ENCODE measurements at places on chromosomes 3 and 15.

- no peak for DNase-seq
These were observed 32.5 kb downstream of the ITPR1 start for GRCh38 chr3:4525560-4526223.

- DNase-seq, result no peak
These were observed 25.5 kb upstream of the FRMD4B start for GRCh38 chr3:69411346-69411745.

DNA sequence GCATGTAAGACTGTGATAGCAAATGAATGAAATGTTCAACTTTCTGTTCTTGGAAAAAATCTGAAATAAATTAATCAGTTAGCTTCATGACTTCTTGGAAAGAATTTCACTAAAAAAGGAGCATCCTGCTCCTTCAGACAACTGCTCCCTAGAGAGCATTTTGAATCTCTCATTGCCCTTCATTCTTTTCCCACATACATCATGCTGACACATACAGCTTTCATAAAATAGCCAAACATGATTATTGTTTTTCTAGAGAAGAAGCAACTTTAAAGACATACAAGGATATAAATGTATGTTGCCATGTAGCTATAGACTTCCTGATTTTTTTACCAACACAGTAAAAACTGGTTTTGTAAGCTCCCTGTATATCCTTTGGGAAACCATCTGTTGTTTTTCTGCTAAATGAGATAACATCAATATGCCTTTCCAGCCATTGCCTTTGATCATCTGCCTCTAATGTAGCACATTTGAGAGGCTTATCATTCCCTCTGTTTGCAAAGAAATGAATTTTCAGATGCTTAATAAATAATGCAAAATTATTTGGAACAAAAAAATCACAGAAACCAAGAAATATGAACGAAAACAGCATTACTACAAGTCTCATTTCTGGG, 248.2 kb upstream of the GPR149 start:
- no peak for DNase-seq

DNA sequence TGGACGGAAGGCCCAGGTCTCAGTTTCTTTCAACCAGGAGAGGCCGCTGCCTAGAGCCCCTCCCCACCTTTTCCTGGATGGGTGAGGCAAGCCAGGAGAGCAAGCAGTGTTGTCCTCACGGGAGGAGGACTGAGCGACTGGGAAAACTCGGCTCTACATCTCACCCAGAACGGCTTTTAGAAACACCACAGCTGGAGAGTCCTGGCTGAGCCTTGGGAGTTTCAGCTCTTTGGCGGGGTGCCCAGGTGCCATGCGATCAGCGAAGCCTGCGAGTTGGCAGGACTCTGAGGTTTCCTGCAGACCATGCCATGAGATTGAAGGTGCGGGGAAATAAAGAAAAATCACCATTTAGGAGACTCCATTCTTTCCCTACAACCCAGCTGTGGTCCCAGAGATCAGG, 26.0 kb downstream of the PPCDC start:
- no peak for DNase-seq

DNA sequence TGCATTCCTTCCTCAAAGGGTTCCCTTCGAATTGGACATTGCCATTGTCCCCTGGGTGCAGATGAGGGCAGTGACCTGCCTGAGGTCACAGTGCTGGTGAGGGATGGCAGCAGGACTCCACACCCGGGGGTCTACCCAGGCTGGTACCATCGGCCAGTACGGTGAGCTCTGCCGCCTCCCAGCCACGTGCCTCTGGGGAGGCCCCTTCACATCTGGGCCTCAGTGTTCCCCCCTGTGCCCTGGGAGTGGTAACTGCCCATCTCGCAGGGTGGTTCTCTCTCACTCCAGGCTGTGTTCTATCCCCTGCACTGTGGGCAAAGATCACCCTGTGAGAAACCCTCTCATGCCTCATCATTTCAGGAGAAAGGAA, 99.4 kb upstream of the IQSEC1 start:
- DNase-seq, result no peak

DNA sequence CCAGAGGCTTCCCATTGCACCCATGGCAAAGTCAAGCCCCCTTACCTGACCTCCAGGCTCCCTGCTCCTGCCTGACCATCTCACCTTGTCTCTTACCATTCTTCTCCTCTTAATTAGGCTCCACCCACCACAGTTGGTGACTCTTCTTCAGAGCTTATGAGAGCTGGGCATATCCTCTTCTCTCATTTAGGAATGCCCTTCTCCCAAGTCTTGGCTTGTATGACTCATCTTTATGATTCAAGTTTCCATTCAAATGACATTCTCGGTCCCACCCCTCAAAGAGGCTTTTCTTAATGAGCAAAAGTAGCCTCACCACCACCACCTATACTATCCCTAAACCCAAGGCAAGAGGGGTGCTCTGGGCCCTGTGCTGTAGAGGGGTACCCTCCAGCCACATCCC, 55.3 kb upstream of the NUDT16 start:
- no peak for DNase-seq

GRCh38 chr3:17542591-17542990, 199.8 kb downstream of the TBC1D5 start:
- DNase-seq, result no peak

GRCh38 chr3:128145279-128145678, 8.0 kb upstream of the EEFSEC start:
- peak; percentile 61 for DNase-seq

- DNase-seq, result no peak
These were observed 54.7 kb downstream of the ETV5 start for GRCh38 chr3:186053954-186054791.

- DNase-seq, result no peak
These were observed 41.4 kb downstream of the TMEM108 start for GRCh38 chr3:133079621-133080020.

- no peak for DNase-seq
These were observed 2.5 kb downstream of the CFAP92 start for GRCh38 chr3:128991355-128991895.

GRCh38 chr3:82342521-82342920, 581.1 kb upstream of the GBE1 start:
- no peak for DNase-seq

GRCh38 chr3:93906245-93906644, 67.5 kb downstream of the PROS1 start:
- no peak for DNase-seq

- DNase-seq, result no peak
These were observed 15.2 kb upstream of the GBE1 start for GRCh38 chr3:81776643-81777042.

DNA sequence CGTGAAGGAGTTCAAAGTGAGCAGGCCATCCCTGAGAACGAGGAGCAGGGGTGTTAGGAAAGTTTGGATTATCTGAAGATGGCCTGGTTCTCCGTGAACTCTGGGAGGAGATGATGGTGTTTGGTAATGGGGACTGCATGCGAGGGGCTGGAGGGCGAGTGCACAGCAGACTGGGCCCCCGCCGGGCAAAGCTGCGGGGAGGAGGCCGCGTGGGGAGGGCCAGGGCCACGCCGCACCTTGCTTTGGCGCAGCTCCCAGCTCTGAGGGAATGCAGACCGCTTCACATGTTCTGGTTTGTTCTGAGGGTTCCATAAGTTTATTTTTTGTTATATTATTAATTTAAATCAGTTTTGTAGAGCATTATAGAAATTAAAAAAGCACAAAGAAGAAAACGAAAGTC, 22.2 kb downstream of the SLC6A1 start:
- no peak for DNase-seq

DNA sequence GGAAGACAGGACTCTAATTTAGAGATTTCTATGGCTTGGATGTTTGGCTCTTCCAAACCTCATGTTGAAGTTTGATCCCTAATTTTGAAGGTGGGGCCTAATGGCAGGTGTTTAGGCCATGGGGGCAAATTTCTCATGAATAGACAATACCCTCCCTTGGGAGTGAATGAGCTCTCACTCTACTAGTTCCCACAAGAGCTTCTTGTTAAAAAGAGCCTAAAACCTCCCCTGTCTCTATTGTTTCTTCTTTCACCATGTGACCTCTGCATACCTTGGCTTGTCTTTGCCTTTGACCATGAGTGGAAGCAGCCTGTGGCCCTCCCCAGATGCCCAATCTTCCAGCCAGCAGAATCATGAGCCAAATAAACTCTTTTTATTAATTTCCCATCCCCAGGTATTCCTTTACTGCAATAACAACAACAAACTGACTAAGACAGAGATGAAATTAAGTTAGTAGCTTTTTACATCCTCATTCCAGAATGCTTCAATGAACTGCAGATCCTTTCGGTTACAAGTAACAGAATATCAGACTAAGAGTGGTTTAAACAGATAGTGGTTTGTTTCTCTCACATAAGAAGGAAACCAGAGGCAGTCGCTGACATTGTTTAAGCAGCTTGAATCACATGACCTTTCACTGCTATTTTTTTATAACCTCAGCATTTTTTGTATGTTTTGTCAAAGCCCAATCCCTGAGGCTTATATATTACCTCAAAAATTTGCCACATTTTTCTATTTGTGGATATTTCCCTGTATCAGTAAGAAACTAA, 1013.3 kb upstream of the SEMA6D start:
- no peak for DNase-seq

DNA sequence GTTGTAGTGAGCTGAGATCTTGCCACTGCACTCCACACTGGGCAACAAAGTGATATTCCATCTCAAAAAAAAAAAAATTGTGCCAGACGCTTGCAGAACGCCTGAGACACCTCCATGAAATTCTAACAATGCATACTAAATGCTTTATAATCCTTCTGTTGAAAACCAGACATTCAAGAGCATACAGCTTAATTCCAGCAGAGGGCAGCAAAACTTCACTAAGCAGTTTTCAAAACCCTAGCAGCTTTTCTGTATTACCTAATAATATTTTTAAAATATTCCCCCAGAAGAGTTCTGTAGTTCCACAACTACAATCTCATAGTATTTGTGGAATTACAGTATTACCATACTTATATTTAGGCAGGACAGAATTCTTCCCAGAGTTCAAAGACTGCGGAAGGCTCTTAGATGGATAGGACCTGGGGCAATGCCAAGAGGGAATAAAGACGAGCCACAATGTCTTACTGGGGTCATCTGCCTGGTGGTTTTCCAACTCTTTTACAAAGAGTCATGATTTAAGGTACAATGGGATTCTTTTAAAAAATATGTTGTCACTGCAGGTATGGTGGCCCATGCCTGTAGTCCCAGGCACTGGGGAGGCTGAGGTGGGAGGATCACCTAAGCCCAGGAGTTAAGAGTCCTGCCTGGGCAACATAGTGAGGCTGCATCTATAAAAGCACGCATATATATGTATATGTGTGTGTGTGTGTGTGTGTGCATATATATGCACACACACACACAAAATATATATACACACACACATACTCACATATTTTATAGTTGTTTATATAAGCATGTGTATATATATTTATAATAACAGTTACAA, 19.6 kb upstream of the TASOR start:
- peak; percentile 66 for DNase-seq

GRCh38 chr3:63479661-63480035, 172.8 kb upstream of the SNTN start:
- no peak for DNase-seq

DNA sequence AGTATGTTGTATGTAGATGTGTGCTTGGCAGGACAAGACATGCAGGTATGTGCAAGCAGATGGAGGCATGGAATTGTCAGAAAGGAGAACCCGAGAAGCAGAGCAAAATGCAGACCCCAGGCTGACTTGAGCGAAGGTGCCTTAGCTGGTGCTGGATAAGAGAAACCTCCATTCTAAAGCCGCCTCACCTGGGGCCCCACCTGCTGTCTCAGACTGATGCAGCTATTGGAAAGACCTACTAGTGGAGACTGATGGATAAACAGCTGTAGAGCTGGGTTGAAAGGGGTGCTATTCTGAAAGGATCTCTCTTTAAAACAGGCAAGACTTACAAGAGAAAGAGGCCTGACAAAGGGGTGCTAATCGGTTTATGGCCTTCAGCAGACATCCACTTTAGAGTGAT, 86.2 kb downstream of the EPHB1 start:
- DNase-seq, result no peak

- DNase-seq, result peak; percentile 60
These were observed 2.6 kb upstream of the FOXP1 start for GRCh38 chr3:71585887-71586809.

DNA sequence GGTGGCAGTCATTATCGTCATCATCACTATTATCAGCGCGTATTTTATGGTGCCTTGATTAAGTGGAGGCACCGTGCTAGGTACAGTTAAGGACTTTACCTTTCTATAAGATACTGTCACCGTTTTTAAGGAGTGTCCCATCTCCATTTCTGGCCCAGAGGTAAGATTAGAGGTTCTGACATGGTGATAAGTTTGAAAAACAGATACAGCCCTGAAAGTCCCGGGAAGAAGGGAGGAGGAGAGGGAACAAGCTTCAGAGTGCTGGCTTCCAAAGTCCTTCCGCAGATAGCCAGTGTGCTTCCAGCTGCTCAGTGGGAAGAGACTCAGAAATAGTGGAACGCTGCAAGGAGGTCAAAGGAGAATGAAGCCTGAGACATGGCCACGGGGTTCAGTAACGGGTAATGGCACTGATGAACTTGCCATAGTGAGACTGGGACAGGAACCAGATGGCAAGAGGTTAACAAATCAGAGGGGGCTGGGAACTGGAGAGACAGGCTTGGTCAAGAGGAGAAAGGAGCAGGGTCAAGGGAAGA, 9.1 kb upstream of the TM4SF4 start:
- no peak for DNase-seq

DNA sequence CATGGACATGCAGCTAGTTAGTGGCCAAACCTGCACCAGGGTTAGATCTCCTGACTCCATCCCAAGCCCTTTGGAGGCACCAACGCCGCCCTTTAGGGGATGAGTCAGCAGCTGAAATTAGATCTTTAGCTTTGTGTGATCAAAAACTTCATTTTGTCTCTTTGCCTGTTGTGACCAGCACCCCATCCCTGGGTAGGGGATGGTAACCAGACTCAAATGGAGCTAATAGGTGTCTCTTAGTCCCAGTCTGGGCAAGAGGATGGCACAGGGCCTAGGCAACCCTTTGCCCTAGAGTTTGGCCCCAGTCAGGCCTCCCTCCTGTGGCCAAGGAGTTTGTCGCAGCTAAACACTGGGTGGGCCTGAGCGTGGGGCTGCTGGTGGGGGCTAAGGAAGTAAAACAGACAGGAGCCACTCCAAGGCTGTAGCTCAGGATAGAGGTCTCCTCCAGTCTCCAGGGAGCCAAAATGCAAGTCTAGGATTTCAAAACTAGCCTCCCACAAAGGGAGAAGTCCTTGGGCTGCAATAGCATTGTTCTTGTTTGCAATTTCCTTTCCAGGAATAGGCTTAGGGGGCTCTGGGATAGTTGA, 105.1 kb downstream of the CPN2 start:
- DNase-seq, result peak; percentile 43

GRCh38 chr3:139448104-139448503, 28.2 kb downstream of the RBP2 start:
- DNase-seq, result no peak

- DNase-seq, result no peak
These were observed 14.4 kb downstream of the HES1 start for GRCh38 chr3:194150252-194150934.

- DNase-seq, result no peak
These were observed 42.1 kb downstream of the GOLGA6A start for GRCh38 chr15:74040109-74040850.

- no peak for DNase-seq
These were observed 25.4 kb downstream of the LINGO1 start for GRCh38 chr15:77607111-77607893.

DNA sequence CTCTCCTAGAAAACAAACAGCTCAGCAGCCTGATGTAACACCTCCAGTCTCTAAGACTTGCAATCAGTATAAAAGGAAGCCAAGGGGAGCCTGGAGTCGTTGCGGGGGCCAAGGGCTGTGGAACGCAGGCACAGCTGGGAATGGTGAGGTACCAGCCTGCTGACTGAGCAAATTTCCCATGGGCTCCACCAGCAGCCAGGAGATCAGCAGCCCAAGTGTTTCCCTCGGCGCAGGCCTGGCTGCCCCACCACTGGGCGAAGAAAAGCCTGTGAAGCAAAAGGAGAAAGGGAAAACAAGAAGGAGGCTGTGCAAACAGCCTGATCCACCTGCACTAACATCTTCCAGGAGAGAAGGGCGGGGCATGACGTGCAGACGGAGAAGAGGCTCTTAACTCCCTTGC, 155.3 kb downstream of the SHQ1 start:
- DNase-seq, result no peak

All from KBM-7 (cell line).